Ureter (tissue), 1 donor: ENCODE measurements at places on chromosomes 11 and 22. TPM values are rescaled to one million over a fixed set of nuclear protein-coding genes. Genes with fewer than 3 reads are reported as not detected.

DNA sequence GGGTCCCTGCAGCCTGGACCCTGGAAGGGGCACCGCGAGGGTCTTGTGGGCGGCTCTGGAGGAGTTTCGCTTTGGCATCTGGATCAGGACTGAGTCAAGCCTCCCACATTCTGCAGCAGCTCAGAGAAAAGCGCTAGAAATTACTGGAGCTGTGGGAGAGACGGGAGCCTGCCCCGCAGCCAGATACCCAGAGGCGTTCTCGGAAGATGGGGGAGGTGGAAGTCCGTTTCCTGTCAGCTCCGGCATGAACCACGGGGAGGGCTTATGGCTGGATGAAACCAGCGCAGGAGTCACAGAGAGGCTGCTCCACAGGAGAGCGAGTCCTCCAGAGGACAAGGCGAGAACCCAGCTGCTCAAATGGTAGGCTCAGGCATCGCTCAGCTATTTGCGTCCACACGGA lies 379.3 kb downstream of the OPCML start:
- DNase-seq = no peak

The C11orf97 gene
- total RNA-seq = not detected

DNA sequence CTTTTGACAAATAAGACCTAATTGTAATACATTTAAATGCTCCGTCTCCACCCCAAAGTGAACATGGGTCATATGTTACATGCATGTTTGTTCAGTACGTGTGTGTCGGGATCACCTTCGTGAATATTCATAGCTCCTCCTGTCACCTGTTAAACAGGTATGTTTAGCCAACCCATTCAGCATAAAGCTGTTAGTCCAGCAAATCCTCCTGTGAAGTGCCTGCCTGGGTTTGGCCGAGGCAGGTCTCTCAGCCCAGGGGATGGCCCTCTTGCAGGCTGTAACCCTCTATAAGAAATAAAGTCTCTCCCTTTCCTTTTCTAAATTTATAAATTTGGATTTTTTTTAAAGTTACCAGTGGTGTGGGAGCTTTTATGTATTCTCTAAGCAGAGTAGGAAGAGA lies 38.9 kb upstream of the NTM start:
- no peak for DNase-seq

DNA sequence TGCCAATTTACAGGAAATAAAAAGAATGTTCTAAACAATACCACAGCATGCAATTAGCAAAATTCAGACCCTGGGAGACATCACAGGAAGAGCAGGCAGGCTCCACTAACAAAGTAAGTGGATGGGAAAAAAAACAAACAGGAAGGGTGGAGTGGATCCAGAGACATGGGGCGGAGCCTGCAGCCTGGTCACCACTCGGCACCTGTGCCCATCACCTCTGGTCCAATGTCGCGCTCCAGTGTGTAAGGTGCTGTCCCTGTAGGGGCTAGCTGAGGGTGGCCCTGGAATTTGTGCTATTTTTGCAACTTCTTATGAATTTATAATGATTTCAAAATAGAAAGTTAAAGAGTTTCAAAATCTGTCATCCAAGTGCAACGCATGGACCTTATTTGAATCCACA lies 11.0 kb upstream of the MOB2 start:
- DNase-seq = no peak

- DNase-seq = no peak
Observed at GRCh38 chr11:104694259-104695064, 203.8 kb downstream of the CASP12 start.

DNA sequence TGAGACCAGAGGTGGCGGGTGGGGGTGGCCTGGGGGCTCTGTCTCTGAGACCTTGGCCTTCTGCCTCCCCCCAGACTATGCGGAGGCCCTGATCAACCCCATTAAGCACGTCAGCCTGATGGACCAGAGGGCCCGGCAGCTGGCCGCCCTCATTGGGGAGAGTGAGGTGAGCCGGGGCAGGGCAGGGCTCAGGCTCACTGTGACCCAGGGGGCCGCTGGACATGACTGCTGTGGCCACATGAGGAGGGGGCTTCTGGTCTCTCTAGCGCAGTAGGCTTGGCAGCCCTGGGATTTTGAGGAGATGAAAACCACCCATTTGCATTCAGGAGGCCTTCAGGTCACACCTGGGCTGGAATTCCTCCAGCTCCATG lies 12.6 kb downstream of the PLCB3 start:
- no peak for DNase-seq
